ENCODE measurements at places on chromosomes 4 and X. TPM values are rescaled to one million over a fixed set of nuclear protein-coding genes. Genes with fewer than 3 reads are reported as not detected.
A peak's percentile ranks its signal among the peaks of the same experiment; 100 is the strongest.

The ANKRD37 gene
- polyA plus RNA-seq: 24.7 TPM

The ARMCX1 gene
- 57.8 TPM for polyA plus RNA-seq

The GPR119 gene
- polyA plus RNA-seq: not detected

The HHIP gene
- 9.9 TPM for polyA plus RNA-seq

The TAPT1 gene
- polyA plus RNA-seq: 47.7 TPM

The GLOD5 gene
- polyA plus RNA-seq: not detected

The LEF1 gene
- polyA plus RNA-seq: 27.4 TPM

The MAGEB1 gene
- polyA plus RNA-seq: not detected

The DCX gene
- polyA plus RNA-seq: 93.8 TPM

DNA sequence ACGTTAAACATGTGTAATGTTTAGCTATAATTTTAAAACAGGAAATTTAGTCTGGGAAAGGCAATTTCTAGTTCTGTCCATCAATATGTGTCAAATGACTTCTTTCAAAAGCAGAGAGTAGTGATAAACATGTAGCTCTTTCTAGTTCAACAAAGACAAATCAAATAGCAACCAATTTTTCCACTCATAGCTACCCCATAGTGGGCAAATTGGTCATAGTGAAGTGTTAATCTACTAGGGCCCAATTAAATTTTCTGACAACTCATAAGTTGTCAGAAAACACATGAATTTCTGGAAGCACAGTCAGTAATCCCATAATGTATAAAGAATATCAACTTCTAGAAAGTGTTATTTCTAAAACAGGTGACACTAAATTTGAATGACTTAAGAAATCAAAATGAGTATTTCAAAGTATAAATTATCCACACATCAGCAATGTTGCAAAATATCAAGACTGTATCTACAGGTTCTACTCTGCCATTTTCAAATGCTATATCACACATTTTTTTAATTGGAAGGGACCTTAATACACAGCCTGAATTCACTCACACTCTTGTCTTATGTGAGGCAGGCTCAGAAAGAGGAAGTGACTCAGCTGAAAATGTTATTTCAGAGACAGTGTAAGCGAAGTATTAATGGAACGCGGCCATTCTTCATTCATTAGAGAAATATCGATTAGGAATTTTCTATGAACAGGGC lies 7.7 kb downstream of the OCIAD2 start:
- H3K27me3 ChIP-seq: no peaks in the 10 kb centered on the region
- no peaks in the 10 kb centered on the region for H3K4me1 ChIP-seq
- peaks cover 15% of the 10 kb centered on the region for H3K36me3 ChIP-seq
- no peak for DNase-seq

DNA sequence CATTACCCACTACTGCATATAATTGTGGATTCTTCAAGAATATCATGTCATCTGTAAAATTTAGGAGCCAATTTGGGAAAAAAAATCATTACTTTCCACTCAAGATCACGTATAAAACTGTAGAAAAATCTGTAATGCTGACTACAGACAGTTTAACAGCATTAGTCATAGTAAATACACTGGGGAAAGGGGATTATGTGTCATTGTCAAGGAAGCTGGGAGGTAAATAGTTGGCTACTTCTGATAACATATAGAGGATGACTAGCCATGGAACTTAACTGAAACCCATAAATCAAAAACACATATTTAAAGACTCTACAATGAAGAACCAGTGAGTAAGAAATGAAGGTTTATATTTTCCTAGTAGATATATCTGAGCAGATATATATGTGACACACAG lies 1666.4 kb upstream of the IGFBP7 start:
- H3K4me1 ChIP-seq: no peaks in the 10 kb centered on the region
- H3K4me3 ChIP-seq: no peak overlapping the region
- no peaks in the 10 kb centered on the region for H3K36me3 ChIP-seq
- H3K27me3 ChIP-seq: no peaks in the 10 kb centered on the region

- H3K4me1 ChIP-seq: no peaks in the 10 kb centered on the region
- no peak overlapping the region for H3K27ac ChIP-seq
- DNase-seq: peak; percentile 56
- H3K27me3 ChIP-seq: peaks cover 19% of the 10 kb centered on the region
- H3K36me3 ChIP-seq: no peaks in the 10 kb centered on the region
These were observed 21.7 kb upstream of the GEMIN8 start for GRCh38 chrX:14051416-14051815.

GRCh38 chr4:177460460-177460859 lies 18.2 kb upstream of the AGA start:
- H3K4me3 ChIP-seq: no peak overlapping the region
- no peak for DNase-seq
- H3K27me3 ChIP-seq: no peaks in the 10 kb centered on the region
- H3K4me1 ChIP-seq: no peaks in the 10 kb centered on the region
- no peak overlapping the region for H3K27ac ChIP-seq

GRCh38 chr4:30855232-30855631 lies 135.1 kb downstream of the PCDH7 start:
- H3K27me3 ChIP-seq: no peaks in the 10 kb centered on the region
- no peaks in the 10 kb centered on the region for H3K4me1 ChIP-seq
- H3K36me3 ChIP-seq: no peaks in the 10 kb centered on the region
- no peak overlapping the region for H3K4me3 ChIP-seq

- H3K4me1 ChIP-seq: no peaks in the 10 kb centered on the region
- no peak overlapping the region for H3K4me3 ChIP-seq
- DNase-seq: peak; percentile 18
- no peaks in the 10 kb centered on the region for H3K27me3 ChIP-seq
These were observed 38.1 kb upstream of the PDE5A start for GRCh38 chr4:119666653-119667091.

DNA sequence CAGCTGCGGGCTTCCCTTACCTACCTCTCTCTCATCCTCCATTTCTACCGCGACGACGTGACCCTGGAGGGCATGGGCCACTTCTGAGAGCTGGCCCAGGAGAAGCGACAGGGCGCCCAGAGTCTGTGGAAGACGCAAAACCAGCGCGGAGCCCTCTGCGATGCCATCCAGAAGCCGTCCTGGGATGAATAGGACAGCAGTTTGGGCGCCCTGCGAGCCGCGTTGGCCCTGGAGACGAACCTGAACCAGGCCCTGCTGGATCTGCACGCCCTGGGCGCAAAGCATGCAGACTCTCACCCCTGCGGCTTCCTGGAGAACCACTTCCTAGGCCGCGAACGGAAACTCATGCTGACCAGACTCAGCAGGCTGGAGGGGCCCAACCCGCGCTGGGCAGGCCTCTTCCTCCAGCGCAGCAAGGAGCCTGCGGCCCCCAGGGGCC lies 52.7 kb upstream of the TMPRSS11F start:
- no peak overlapping the region for H3K4me3 ChIP-seq
- no peak for DNase-seq
- no peaks in the 10 kb centered on the region for H3K4me1 ChIP-seq
- H3K36me3 ChIP-seq: no peaks in the 10 kb centered on the region

- peak overlapping the region; percentile 77 for H3K4me3 ChIP-seq
- peaks cover 15% of the 10 kb centered on the region for H3K4me1 ChIP-seq
- H3K36me3 ChIP-seq: peaks cover 7% of the 10 kb centered on the region
- H3K27ac ChIP-seq: peak overlapping the region; percentile 97
These were observed 1.1 kb upstream of the HDAC6 start for GRCh38 chrX:48800574-48801279.

DNA sequence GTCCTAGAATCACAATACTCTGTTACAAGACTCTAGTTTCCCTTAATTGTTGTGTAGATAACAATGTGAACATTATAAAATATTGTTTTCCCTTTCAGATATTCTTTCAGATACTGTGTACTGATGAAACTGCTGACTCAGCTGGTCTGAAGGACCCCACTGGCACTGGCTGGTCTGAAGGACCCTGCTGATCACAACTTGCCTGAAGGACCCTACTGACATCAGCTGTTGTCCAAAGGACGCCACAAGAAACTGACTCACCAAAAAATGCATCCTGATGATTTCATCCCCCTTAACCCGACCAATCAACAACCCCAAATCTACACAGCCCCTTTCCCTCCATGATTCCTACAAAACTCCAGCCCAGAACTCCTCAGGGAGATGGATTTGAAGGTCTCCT lies 258.8 kb upstream of the GNPDA2 start:
- no peaks in the 10 kb centered on the region for H3K27me3 ChIP-seq
- no peaks in the 10 kb centered on the region for H3K36me3 ChIP-seq
- DNase-seq: no peak
- H3K27ac ChIP-seq: no peak overlapping the region
- H3K4me1 ChIP-seq: no peaks in the 10 kb centered on the region
- H3K4me3 ChIP-seq: no peak overlapping the region

DNA sequence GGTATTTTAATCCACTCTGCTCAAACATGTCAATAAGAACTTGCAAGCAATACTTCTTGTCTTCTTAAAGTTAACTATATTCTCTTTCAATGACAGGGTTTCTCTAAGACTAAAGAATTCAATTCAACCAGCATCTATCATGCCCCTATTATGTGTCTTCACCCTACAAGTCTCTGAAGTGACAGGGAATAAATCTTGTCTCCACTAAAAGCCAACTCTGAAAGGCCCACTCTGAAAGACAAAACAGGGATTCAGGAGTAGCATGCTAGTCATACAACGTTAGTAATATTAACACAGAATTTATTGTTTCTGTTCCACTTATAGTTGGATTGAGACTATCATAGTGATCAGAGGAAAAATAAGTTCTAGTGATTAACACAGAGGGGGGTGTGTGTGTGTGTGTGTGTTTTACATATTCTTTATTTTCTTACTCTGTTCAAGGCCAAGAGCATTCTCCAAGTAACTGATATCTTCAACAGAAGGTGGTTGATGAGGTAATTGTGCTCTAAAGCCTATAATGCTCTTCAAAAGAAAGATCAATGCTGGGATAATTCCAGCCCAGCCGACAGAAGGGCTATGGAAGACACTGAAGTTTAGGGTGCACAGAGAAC lies 122.4 kb upstream of the DCLK2 start:
- no peak for DNase-seq
- H3K4me1 ChIP-seq: no peaks in the 10 kb centered on the region
- H3K27me3 ChIP-seq: no peaks in the 10 kb centered on the region
- no peaks in the 10 kb centered on the region for H3K36me3 ChIP-seq

DNA sequence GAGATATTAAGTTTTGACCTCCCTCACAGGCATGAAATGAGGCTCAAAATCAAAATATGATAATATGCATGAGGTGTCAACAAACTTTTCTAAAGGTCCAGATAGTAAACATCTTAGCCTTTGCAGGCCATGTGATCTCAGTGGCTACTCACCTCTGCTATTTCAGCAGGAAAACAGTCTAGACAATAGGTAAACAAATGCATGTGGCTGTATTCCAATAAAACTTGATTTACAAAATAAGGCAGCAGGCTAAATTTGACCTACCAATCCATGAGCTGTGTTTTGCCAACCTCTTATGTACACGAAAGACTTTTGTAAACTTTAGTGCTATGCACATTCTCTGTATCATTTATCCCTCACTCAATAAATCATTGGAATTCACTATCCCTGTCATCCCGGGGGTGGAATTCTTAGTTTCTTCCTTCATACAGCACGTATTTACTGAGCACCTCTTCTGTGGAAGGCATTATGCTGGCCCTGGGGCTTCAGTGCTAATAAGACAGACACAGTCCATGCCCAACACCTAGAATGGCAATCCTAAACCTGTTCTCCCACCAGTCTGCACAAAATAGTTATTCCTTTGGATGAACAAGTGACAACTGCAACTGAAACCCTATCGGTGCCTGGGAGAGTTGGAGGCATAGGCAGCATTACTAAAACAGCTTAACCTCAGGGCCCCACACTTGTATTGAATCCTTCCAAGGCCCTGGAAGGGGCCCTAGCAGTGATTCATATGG lies 19.9 kb downstream of the MAGEB17 start:
- H3K4me3 ChIP-seq: no peak overlapping the region
- DNase-seq: no peak
- no peak overlapping the region for H3K27ac ChIP-seq
- H3K27me3 ChIP-seq: peaks cover 21% of the 10 kb centered on the region
- no peaks in the 10 kb centered on the region for H3K4me1 ChIP-seq
- no peaks in the 10 kb centered on the region for H3K36me3 ChIP-seq

DNA sequence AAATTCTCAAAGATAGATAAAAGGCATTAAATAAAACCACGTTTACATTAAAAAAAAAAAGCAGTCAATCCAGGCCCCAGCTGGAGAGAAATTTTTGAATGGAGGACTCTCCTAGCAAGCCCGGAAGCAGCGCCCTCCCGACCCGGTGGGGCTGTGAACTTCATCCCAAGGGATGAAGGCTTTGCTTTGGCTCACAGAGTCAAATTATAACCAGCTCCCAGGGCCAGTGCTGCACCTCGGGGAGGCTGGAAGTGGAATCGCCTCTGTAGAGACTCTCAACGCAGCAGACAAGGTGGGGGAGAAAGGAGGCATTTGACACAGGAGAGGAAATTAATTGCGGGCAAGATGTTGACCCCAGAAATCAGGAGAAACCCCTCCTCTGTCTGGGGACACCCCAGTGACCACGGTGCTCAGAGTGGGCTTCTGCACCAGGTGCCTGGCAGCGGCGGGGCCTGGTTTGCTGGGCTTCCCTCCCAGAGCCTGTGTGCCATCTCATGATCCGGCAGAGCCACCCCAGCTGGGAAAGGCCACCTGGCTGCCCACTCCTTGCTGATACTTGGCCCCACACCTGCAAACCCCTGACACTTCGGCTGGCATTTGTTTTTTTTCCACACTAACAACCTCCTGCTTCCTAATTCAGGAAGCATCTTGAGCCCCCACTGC lies 71.7 kb downstream of the ABLIM2 start:
- no peaks in the 10 kb centered on the region for H3K27me3 ChIP-seq
- H3K4me1 ChIP-seq: peaks cover 20% of the 10 kb centered on the region
- no peak for DNase-seq
- peaks cover 44% of the 10 kb centered on the region for H3K36me3 ChIP-seq

- H3K4me1 ChIP-seq: no peaks in the 10 kb centered on the region
- DNase-seq: no peak
- H3K27me3 ChIP-seq: no peaks in the 10 kb centered on the region
- no peak overlapping the region for H3K27ac ChIP-seq
- no peak overlapping the region for H3K4me3 ChIP-seq
These were observed 83.8 kb downstream of the SMARCA5 start for GRCh38 chr4:143597276-143597675.

DNA sequence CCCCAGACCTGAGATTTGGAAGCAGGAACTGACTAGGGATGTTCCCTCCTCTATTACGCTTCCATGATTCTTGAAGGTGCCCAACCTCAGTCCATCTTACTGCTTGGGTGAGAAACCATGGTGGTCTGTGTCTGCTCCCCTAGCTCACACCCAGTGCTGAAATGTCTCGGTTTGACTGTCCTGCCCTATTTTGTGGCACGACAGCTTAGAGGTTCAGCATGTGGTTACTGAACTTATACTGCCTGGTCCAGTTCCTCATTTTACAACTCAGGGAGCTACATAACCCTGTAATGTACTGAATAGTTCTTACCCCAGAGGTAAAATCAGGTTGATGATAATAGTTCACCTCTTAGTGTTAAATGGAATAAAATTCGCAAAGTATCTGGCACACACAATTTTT lies 203.1 kb downstream of the RBM46 start:
- no peak overlapping the region for H3K4me3 ChIP-seq
- no peak for DNase-seq
- no peaks in the 10 kb centered on the region for H3K27me3 ChIP-seq
- no peaks in the 10 kb centered on the region for H3K36me3 ChIP-seq

GRCh38 chr4:62448911-62449310 lies 1248.8 kb downstream of the ADGRL3 start:
- DNase-seq: no peak
- H3K36me3 ChIP-seq: no peaks in the 10 kb centered on the region
- H3K27me3 ChIP-seq: no peaks in the 10 kb centered on the region
- H3K4me3 ChIP-seq: no peak overlapping the region
- H3K4me1 ChIP-seq: no peaks in the 10 kb centered on the region
